A549 treated with CORT108297 at 1 μM for 4 hours (cell line): ENCODE measurements at places on chromosomes 7 and 10. TPM values are rescaled to one million over a fixed set of nuclear protein-coding genes. Genes with fewer than 3 reads are reported as not detected.

NUTM2E gene
- 0.27 to 0.53 TPM (median 0.36 TPM) in 5 replicates for total RNA-seq

ANKRD61 gene
- 0.54 to 0.78 TPM (median 0.62 TPM) in 5 replicates for total RNA-seq

MSMB gene
- total RNA-seq = not detected in 5 replicates

KCNH2 gene
- total RNA-seq = 0.38 to 0.64 TPM (median 0.42 TPM) in 5 replicates

ARHGAP22 gene
- 3.7 to 5.2 TPM (median 4.1 TPM) in 5 replicates for total RNA-seq

NODAL gene
- not detected in 5 replicates for total RNA-seq

CNNM1 gene
- 17.7 to 23.1 TPM (median 22.1 TPM) in 5 replicates for total RNA-seq
